NCI-H1930 (cell line): ENCODE measurements at places on chromosomes 12 and 14.

GRCh38 chr12:78977304-78977867 is 112.8 kb downstream of the SYT1 start:
- DNase-seq: peak; percentile 38

- no peak for DNase-seq
These were observed 53.5 kb upstream of the RNU6-8 start for GRCh38 chr14:32256576-32256975.

- no peak for DNase-seq
These were observed 18.6 kb downstream of the PRORP start for GRCh38 chr14:35140718-35141581.

GRCh38 chr12:13229504-13229903 is 33.0 kb downstream of the EMP1 start:
- DNase-seq: no peak

- no peak for DNase-seq
These were observed 57.6 kb upstream of the MON2 start for GRCh38 chr12:62409068-62409467.

DNA sequence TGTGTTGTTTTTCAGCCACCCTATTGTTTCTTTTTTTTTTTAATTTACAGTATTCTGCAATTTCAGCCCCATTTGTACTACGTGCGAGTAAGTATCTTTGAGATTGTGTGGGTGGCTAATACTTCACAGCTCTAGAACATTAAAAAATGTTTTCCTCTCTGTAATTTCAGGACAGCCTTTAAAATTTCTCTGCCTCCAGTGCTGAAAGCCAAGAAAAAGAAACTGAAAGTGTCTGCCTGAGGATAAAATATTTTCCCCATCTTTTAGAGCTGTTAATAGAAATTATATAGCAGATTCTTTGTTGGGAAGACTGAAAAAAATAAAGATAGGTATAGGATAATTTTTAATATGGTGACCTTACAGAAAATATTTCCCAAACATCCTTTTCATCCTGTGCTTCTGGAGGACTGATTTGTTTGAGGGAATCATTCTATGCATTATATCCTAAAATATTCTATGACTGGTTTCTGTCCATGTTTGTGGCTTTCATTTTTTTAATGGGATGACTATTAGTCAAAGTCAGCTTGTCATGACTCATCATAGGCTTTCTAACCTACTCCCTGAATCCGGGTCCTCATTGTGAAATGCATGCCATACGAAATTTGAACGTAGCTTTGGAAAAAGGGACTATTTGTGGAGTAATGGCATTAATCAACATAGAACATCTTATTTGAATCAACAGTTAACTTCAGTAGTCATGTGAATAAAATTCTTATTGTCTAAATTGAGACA is 10.8 kb upstream of the TCTN2 start:
- no peak for DNase-seq

DNA sequence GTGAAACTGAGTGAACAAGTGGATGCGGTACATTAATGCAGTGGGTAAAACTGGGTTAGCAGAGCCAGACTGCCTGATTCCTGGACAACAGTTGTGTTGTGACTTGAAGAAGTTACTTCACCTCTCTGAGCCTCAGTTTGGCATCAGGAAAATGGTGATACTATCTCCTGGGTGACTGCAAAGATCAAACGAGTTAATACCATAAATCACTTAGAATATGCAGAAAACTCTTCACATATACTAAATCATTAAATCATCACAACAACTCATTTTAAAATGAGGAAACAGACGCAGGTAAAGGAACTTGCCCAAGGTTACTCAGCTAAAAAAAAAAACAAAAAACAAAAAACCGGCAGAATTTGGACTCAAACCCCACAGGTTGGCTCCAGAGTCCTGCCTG is 811 bp downstream of the MTERF2 start:
- no peak for DNase-seq

GRCh38 chr12:48390026-48390425 is 39.3 kb upstream of the ZNF641 start:
- no peak for DNase-seq

DNA sequence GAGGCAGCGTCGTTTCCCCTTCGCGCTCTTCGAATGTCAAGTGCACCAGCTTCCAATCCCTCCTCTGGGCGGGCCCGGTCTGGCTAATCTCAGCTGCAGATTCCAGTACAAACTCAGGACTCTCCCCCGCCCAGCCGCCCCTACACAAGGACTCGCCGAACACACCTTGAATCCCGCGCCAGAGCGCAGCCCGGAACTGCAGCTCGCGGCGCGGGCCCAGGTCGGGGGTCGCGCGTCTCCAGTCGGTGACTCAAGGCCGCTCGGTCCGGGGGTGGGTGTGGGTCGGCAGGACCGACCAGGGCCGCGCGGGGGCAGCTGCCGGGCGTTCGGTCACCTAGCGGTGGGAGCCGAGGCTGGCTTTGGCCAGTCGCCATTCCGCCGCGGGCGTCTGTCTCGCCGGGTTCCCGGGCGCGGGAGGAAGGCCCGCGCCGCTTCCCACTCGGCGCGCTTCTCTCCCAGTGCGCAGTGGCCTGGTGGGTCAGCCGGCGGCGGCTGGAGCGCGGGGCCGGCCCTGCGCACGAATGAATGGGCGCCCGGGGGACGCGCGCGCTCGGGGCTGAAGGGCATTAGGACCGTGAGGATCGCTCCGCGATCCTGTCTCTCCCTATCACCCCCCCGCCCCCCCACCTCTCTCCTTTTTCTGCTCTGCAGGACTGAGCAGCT is at the start of gene GALNT16:
Gene GALNT16 (plus strand): TSS at position 632 of the 663 bp plus-strand sequence. CDS start 133 bp downstream, outside the sequence.
- DNase-seq: peak; percentile 42

GRCh38 chr14:35362450-35362849 is 42.1 kb downstream of the NFKBIA start:
- no peak for DNase-seq

GRCh38 chr14:26344596-26344995 is 253.2 kb downstream of the NOVA1 start:
- no peak for DNase-seq

DNA sequence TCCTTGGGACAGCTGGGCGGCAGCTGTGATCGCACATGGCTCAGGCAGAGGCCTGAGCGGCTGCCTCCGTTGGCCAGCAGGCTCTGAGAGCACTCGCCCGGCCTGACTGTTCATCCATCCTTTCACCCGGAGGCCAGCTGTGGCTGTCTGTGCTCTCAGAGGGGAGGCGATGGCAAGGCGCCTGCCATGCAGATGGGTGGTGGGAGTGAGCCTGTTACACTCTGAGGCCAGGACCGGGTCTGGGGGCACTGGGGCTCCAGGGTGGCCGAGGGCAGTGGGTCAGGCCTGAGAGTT is 292.3 kb downstream of the TMEM121 start:
- DNase-seq: no peak

DNA sequence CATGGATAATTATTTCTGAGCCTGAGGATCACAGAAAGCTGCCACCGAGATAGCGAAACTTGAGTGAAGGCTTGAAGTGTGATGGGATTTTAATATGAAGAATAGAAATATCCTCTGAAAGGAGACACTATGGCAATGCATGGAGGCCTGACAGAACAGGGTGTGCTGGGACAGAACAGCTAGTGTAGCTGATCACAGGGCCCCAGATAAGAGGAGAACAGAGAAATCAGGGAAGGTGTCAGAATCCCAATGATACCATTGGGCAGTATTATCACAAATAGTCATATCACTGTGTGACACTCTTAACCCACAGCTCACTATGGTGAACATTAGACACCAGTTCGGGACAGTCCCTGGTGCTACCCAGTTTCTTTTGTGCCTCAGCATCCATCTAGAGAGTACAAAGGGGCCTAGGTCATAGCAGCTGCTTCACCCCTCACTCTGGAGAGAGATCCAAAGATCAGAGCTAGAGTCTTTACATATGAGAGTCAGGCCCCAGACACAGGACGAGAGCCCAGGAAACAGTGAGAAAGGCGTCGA is 506 bp upstream of the OR10P1 start:
- no peak for DNase-seq

- no peak for DNase-seq
These were observed 25.3 kb downstream of the DDHD1 start for GRCh38 chr14:53127832-53128231.

- DNase-seq: no peak
These were observed 3.2 kb downstream of the PRPH start for GRCh38 chr12:49298160-49298559.

DNA sequence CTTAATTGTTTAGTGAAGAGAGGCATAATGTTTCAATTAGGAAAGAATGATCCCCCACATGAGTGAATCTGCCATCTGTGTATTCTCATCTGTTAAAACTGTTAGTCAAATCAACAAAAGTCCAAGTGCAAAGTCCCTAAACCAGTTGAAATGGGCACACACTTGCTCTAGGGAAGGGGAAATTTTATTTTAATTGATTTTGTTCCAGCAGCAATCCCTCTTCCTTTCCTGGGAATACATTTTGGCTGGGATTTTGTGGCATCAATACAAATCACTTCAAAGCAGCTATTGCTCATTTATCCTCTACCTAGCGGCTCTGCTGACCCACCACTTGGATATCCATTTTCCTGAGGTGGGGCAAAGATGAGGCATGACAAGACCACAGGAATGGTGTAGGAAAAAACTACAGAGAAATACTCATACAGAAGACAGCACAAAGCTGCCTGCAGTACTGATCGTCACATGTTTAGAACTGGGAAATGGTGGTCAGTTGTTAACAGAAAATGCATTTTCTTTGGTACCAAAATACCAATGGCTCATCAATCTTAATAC is 9.8 kb upstream of the SSTR1 start:
- no peak for DNase-seq

DNA sequence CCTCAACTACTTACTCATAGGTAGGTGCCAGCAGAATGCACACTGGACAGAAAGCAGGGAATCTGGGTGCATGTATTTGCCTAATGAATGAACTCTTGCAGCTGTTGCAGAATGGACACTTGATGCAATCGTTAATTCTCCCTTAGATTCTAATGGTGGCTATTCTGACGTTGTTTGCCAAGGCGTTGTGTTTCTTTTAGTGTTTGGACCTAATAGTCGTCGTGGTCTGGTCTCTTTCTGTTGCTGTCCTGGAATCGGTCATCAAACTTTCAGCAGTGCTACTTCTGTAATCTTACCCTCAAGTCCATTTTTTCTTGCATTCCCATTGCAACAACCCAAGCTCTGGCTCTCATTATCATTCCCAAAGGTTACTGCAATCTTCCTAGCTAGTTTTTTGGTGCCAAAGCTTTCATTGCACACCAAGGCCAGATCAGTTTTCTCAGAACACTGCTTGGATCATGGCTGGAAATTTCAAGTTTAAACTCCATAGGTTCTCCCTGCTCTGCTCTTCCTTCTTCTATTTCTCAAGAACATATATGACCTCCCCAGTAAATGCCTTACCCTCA is 31.3 kb downstream of the BMP4 start:
- no peak for DNase-seq

GRCh38 chr12:54974279-54974678 is 10.3 kb downstream of the TESPA1 start:
- no peak for DNase-seq
